ENCODE measurements at places on chromosomes 3 and 15.

DNA sequence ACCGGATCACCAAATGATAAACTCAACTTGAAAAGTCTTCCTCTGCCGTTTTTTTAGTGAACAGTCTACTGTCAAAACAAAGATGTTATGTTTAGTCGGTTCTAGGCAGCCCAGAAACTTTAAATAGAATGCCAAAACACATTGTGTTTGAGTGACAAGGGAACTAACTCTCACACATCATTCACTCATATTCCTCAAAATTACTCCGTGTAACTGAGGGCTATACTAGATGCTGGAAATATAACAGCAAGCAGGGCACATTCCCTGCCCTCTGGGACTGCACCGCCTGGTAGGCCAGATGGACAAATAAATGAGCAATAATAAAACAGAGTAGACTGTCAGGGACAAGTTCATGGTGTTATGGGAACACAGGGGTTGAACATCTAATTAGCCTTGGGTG, 251.4 kb downstream of the MAGI1 start:
- DNase-seq: no peak

- no peak for DNase-seq
Observed at GRCh38 chr3:195066441-195066841, 204.5 kb downstream of the XXYLT1 start.

GRCh38 chr3:120563356-120564022, 32.6 kb upstream of the NDUFB4 start:
- DNase-seq: no peak

DNA sequence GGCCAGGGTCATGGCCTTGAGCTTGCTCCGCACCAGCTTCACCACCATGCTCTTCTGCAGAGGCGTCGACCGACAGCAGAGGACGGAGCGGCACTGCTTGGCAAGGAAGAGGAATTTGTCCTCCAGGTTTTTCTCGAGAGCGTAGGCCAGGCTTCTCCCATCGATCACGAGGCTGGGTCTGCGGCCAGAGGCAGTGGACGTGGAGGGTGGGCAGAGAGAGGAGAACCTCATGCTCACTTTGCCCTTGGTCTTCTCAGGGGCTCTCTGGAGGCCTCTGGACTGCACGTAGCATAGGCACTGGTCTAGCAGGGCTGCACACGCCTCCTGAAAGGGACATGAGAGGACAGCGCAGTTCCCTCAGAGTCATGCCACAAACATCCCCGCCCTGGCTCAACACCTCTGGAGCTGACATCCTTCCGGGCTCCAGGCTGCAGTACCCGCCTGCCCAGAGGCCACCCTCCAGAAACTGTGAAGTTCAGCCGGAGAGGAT, 168.3 kb downstream of the ATP10A start:
- DNase-seq: no peak

Measured in muscle of leg (tissue), 16 donors.